HTR-8/SVneo (cell line): ENCODE measurements at places on chromosomes 12 and 14.
A peak's percentile ranks its signal among the peaks of the same experiment; 100 is the strongest.

DNA sequence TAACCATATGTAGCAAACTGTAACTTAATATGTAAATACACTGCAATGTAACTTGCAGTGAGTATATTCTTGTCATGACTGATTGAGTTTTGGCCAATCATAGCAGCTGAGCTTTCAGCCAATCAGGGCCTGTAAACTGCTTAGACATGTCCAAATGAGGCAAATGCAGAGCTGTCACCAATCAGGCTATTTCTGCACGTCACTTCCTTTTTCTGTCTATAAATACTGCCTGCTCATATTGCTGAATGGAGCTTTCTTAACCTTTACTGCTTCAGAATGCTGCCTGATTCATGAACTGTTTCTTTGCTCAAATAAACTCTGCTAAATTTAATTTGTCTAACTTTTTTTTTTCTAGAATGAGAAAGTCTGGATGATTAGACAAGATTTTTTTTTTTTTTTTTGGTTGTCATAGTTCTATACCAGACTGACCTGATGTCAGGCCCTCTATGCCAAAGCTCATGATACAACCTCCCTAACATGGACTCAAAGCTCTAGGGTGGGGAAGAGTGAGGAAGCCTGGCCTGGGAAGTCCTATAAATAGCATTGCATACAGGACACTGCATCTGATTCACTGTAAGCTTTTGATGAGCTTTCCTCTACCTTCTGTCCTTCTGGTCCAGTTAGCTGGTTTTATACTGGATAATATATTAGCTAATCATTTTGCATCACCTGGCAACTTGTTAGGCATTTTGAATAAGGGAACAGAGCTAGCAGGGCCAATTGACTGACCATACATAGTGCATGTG is 12.0 kb downstream of the MGP start:
- no peak for DNase-seq

DNA sequence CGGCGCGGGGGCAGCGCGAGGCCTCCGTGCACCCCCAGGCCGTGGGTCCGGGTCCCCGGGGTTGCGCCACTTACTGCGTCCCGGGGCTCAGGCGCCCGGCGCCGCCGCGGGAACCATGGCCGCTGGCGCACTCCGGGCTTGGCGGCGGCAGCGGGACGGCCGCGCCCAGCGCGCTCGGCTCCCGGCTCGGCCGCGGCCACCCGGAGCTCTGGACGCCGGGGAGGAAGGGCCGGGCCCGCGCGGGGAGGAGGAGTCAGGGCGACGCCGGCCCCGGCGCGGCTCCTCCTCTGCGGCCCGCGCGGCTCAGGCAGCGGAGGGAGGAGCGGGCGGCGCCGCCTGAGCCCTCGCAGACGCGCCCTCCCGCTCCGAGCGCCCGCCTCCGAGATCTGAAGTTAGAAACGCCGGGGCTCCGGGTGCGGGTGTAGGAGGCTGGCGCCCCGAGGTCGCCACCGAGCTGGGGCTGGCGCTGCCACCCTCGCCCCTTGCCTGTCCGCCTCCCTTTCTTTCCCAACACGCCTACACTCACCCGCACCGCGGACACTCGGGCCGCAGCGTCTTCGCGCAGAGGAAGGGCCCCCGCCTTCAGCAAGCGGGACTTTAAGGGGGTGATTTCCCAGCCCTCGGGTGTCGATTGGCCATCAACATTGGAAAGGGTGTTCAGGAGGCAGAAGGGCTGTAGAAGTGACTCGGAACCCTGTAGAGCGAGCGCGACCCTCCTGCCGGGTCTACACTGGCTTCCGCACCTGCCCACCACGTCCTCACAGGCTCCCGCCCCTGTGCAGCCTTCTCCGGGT is at the start of gene NIN:
NIN (minus strand) TSS at position 231 of the 794 bp plus-strand sequence. CDS start 9,106 bp downstream, outside the sequence.
- peak; percentile 49 for DNase-seq

- DNase-seq: no peak
Observed at GRCh38 chr12:118727196-118727978, 254.0 kb upstream of the SRRM4 start.

DNA sequence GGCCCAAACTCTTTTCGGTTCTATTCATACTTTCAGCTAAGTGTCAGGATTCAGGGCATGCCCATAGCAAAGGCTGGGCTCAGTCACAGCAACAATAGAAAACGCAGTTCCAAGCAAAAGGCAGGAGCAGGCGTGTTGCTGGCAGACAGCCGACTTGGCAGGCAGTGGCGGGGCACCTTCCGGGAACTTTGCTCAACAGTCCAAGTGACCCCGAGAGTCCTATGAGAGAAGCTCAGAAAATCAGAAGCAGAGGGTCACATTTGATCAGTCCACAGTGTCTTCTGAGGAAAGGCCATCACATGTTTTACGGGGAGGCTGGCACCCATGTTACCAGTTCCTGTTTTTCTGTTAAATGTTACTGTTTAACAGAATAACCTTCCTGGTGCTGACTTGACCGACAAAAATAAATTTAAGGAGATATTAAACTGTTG is 115.0 kb downstream of the DACT1 start:
- DNase-seq: no peak

GRCh38 chr12:132954471-132955048 is 1.5 kb downstream of the ZNF605 start:
- no peak for DNase-seq

DNA sequence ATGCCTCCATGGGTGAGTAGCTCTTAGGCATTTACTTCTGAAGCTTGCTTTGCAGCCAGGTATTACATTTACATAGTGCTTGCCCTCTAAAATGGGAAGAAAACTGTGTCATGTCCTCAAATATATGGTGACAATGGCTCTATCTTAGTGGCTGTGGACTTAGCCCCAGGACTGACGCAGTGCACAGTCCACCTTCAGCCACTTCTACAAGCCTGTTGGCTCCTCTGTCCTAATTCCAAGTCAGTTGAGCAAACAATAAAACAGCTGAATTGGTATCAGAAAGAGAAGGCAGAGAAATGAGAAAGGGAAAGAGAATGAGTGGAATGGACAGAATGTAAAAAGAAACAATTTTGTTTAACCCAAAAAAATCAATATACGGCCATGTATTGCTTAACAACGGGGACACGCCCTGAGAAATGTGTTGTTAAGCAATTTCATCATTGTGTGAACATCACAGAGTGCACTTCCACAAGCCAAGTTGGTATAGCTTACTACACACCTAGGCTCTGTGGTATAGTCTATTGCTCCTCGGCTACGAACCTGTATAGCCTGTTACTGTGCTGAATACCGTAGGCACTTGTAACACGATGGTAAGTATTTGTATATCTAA is 93.5 kb downstream of the GRIN2B start:
- DNase-seq: no peak

GRCh38 chr14:68654471-68654941 is 138.4 kb downstream of the ZFP36L1 start:
- DNase-seq: no peak

DNA sequence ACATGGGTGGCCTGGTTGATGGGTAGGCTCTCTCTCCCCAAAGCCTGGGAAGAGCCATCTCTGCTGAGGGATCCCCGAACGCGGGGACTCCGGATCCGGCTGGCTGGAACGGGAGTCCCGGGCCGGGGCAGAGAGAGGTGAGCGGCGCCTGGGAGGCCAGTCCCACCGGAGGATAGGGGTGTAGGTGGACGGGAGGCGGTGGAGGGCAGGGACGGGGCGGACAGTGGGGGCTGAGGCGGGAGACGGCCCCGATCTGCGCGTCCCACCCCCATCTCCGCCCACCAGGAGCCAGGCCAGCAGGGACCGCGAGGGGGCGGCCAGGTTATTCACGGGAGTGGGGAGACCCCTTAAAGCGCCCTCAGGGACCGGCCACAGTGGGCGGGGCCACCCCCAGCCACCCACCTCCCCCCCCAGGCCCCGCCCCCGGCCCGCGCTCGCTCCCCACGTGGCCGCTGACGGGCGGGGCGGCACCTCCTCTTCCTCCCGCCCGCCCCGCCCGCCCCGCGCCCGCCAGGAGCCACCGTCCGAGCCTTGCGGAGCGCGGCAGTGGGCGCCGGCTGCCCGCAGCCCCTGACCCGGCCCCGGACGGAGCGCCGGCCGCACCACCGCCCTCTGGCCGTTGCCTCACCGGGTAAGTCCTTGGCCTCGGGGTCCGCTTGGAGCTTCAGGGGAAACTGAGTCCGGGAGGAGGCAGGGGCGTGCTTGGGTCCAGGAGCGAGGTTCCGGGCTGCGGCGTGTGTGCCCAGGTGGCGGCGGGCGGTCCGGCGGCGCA is at the start of gene INF2:
INF2 (plus strand) TSS at position 510 of the 772 bp plus-strand sequence. CDS start 11,748 bp downstream, outside the sequence.
- DNase-seq: peak; percentile 71

DNA sequence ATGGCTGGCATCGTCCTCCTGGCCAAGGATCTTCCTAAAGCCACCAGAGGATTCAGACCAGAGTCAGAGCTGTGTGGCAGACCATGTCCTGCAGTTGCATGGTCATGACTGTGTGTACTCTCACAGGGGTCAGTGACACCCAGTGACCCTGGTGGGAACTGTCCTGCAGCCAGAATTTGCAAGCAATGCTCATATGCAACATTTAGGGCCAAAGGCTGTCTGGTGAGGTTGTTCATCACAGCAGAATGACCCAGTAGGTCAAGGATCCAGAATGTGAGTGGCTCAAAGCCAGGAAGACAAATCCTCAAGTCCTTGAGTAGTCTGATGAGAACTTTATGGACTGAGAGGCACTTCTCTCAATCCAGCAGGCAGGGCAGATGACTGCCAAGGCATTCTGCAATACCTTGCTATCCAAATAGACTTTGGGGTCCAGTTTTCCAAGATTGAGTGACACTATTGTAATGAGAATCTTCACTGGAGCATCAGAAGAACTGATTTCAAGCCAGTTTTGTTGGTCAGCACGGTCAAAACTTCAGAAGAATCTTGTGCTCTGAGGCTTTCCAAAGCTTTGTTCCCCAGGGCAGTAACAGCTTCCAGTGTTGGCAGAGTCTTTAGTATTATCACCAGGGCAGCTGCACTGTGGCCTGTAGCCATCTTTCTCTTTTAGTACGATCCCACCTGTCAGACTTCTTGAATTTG is 122.0 kb downstream of the PTCSC3 start:
- no peak for DNase-seq

GRCh38 chr14:25069879-25070278 is 19.9 kb upstream of the STXBP6 start:
- DNase-seq: no peak

GRCh38 chr14:89146274-89146673 is 270.8 kb downstream of the FOXN3 start:
- DNase-seq: no peak

- DNase-seq: no peak
Observed at GRCh38 chr12:49332441-49332861, 4.5 kb downstream of the C1QL4 start.

GRCh38 chr14:57073986-57074385 is 194.7 kb downstream of the EXOC5 start:
- no peak for DNase-seq

- DNase-seq: peak; percentile 95
Observed at GRCh38 chr14:73728717-73729330, 14.6 kb upstream of the PNMA1 start.

DNA sequence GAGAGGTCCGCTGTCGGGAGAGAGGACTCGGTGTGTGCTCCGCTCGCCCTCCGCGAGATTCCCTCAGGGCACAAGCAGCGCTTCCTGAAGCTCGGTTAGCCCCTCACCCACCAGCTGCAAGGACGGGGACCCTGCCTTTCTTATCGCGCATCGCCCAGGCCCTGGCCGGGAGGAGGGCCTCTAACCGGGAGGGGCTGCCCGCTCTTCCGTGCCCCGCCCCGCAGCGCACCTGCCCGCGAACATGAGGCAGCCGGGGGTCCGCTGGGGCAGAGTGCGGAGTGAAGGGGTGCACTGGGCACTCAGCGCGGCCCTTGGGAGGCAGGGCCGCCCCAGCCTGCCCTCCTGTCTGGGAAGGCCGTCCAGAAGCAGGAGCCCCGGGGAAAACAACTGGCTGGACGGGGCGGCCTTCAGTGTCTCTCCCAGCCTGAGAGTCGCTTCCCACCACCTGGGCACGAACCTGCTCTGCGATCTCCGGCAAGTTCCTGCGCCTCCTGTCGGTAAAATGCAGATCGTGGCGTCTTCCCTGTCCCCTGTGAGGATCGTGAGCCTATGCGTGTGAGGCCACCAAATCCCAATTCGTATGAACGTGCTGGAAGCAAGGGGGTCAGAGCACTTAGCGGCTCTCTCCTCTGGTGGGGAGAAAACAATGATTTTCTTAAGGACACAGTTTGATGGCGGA is 28.0 kb upstream of the ADIPOR2 start:
- no peak for DNase-seq

DNA sequence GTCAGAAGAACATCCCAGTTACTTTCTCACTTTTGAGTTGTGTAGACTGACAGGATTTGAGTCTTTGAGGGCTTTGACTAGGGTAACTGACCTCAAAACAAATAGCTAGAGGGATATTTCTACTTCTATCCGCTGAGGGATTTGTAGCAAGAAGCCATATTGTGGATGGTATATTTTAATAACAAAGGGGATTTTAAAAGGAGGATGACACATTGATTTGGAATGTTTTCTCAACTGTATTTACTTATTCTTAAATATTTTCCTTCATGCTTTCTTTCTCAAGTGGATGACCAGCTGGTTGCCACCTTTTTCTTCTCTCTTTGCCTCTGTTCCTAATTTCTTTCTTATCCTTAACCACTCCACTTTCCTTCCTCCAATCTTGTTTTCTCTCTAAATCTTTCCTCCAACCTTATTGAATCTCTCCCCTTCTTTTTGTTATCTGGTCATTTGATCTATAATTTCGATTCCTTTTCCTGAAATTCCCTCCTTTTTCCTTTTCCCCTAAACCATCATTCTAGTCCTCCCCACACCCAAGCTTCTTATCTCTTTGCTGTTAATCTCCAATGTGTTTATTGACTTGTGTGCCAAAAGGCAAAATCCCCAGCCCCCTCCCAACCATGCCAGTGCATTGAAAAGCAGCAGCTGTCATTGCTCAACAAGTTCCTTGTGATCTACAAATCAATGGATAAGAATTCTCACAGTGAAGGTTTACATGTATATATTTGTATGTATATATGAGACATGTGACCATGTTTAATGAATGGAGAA is 411.6 kb downstream of the RAD51B start:
- peak; percentile 56 for DNase-seq

- no peak for DNase-seq
Observed at GRCh38 chr12:54624315-54625279, 10.1 kb downstream of the LACRT start.

GRCh38 chr12:28602786-28603185 is 412.5 kb downstream of the CCDC91 start:
- DNase-seq: no peak

GRCh38 chr14:89617481-89618329 is 200.7 kb upstream of the FOXN3 start:
- DNase-seq: no peak

- no peak for DNase-seq
Observed at GRCh38 chr14:103273145-103273744, 60.8 kb upstream of the EIF5 start.

GRCh38 chr12:15276088-15276698 is 46.1 kb upstream of the PTPRO start:
- peak; percentile 10 for DNase-seq

GRCh38 chr12:2119266-2119665 is 66.5 kb downstream of the CACNA1C start:
- no peak for DNase-seq

DNA sequence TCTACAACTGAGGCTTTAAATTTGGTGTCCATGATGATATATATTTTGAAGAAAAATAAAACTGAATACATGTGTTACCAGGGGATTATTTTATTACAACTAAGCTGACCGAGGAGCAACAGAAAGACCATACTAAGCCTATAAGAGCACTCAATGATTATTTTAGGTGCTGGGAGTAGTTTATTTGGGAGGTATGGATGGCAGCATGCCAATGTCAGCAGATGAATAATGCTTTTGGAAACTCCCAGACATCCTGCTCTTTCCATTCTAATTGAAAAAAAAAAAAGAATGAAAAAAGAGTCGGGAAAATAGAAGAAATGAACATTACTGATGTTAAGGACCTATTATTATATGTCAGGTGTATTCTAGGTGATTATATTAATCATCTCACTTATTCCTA is 441.2 kb downstream of the BTG1 start:
- no peak for DNase-seq
